Naive thymus-derived CD4-positive, alpha-beta T cell (primary cell): ENCODE measurements at places on chromosomes 3 and 15.

DNA sequence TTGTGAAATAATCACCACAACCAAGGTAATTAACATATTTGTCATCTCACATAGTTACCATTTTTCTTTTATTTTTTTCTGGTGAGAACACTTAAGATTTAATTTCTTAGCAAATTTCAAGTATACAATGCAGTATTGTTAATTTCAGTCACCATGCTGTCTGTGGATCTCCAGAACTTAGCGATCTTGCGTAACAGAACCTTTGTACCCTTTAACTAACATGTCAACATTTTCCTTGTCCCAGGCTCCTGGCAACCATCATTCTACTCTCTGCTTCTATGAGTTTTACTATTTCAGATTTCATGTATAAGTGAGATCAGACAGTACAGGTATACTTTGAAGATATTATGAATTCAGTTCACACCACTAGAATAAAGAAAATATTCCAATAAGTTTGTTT lies 154.4 kb downstream of the KCNAB1 start:
- no peak for DNase-seq

- no peak for DNase-seq
Observed at GRCh38 chr15:68268405-68268804, 9.1 kb upstream of the FEM1B start.

- no peak for DNase-seq
Observed at GRCh38 chr3:107928084-107928445, 162.8 kb downstream of the CD47 start.

GRCh38 chr3:69122403-69122802 lies at the start of gene LMOD3:
LMOD3 (minus strand) TSS chr3:69122595; CDS start chr3:69122386, 209 bp downstream.
- DNase-seq, result no peak

GRCh38 chr3:19190602-19191001 lies 42.3 kb downstream of the KCNH8 start:
- DNase-seq, result no peak

GRCh38 chr3:134371542-134372324 lies 2.5 kb downstream of the AMOTL2 start:
- no peak for DNase-seq

DNA sequence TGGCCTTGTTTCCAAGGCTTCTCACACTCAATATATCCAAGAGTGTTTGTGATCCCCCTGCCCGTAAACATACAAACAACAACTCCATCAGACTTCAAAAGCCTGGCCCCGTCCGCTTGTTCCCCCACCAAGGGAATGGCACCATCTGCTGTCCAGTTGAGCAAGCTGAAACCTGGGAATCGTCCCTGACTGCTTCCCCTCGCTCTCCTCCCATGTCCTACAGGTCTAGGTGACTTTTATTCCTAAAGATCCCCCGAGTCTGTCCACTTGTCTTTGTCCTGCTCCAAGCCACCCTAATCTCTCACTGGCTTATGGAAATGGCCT lies 27.9 kb upstream of the FAM174B start:
- no peak for DNase-seq

- no peak for DNase-seq
Observed at GRCh38 chr3:57130571-57131209, 34.5 kb downstream of the IL17RD start.

DNA sequence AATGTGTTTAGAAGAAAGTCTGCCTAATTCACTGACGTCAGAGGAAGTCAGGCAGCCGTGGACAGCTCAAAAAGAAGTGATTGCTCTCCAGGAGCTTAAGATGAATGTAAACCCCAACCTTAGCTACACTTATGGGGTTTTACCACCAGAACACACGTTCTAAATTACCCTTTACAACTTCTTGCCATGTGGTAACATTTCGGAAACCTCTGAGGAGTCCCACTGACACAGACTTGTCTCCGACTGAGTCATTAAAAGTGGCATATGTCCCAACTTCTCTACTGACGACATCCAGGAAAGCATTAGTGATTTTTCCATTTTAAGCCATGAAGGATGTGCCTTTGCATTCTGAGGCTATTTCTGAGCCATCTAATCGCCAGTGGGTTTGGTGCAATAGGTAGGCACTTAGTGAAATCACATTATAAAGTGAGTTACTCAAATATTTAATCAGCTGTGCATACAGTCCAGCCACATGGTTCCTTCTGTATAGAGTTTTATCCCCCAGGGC lies 32.4 kb downstream of the C2CD4A start:
- no peak for DNase-seq

DNA sequence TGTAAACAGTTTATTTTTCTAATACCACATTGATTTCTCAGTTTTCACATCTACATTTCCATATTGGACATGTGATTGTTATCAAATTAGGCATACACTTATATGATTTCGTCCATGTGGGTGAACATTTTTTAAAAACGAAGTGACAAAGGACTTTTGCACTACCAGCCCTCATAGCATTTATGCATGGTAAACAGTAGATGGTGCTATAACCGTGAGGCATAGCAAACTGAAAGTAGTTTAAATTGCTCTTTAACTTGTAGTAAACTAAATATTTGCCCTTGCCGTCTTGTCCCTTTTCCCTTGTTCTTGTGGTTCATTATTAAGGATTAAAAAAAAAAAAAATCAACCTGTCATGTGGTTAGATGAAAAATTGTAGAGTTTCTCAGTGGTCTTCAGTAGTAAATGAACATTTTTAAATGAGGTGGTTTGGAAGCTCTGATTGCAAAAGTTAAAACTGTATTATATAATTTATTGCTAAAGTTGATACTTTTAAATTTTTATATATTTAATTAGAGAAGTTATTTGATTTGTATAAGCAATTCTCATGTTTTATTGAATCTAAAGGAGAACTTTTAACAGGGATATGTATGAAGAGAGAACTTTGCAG lies 24.0 kb downstream of the STX19 start:
- DNase-seq, result peak; percentile 61

DNA sequence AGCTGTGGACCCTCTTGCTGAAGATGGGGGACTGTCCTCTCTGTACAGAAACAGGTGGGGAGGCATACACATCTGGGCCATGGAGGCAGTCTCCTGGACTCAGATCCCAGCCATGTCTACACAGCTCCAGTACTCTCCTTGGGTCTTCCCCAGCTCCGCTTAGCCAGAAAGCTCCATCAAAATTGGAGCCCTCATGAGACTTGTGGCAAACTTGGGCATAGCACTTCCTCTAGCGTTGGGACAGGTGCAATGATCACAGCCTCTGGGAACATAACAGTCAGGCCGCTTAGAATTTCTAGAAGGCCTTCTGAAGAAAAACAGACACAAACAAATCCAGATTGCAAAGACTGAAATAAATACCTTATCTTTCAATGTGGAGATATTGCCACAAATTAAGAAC lies 634.3 kb upstream of the GOLIM4 start:
- no peak for DNase-seq

DNA sequence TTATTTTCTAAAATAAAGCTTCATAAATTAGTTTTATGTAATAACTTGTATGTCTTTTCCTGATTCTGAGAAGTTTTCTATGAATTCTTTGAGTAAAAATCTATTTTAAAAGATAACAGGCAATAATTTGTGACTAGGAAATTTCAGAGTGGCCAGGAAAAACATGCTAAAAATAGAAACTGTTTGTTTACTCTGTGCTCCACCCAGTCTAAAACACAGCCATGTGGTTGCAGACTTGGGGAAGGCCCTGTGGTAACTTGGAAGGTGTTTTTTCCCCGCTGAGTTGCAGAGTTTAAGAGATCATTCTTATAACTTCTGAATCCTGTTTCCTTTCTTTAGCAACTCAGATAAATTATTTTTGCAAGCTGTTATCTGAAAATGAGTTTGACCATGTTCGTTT lies 21.9 kb downstream of the PLCL2 start:
- DNase-seq, result no peak

DNA sequence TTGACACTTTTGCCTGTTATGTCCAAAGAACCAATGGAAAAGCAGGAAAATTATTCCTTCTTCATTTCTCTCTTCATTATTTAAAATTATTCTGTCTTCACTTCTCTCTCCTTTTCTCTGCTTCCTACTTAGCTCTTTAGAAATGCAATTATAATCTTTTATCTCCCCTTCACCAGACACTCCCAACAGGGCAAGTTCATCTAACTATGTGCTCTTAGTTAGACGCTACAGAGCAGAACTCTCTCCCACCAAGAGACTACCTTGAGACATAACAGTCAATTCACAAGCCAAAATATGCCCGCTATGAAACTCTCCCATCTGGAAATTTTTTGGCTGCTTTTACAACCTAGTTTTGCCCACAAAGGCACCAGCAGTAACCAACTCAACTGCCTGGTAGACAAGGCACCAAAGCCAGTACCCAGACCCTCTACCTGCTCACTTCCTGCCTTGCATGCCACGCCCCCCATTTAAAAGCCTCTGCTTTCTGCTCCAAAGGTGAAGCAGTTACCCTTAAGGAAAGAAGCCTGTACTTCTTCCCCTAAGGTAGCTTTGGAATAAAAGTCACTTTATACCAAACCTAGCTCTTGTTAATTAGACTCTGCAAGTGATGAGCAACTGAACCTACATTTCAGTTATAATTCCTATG lies 28.1 kb downstream of the CCRL2 start:
- DNase-seq, result no peak

GRCh38 chr15:82062479-82063454 lies 16.9 kb upstream of the MEX3B start:
- no peak for DNase-seq

GRCh38 chr3:78096488-78097255 lies 1056.8 kb downstream of the ROBO2 start:
- no peak for DNase-seq

DNA sequence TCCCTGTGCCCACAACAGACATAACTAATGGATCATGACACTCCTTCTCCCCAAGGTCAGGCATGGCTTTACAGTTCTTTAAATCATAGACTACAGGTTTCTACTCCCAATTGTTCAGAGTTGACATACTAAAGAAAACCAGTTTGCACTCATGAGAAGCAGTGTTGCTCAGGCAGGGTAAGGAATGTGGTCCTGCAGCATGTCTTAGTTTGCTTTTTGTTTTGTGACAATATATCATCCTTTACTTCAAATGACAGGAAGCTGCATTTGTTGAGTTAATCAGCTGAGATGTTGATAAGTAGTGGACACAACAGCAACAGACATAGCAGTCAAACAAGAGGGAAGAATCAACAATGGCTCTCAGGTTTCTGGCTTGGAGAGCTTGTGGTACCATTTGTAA lies 267.5 kb downstream of the SLCO3A1 start:
- no peak for DNase-seq

GRCh38 chr3:149879872-149880271 lies 66.9 kb downstream of the RNF13 start:
- DNase-seq, result peak; percentile 3

DNA sequence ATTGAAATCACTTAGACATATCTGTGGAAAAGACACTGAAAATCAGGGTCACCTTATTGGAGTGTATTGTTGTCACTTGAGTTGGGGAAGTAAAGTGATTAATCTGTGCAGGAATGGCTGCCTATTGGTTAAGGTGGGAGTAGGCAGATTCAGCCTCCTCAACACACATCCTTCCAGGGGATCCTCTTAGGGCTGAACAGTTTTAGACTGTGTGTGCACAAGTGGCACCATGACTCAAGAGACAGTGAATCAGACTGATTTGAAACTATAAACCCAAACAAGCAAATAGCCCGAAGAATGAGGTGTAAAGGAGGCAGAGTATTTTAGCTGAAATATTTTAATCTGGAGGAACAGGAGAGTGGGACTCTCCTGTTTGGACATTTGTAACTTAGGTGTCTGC lies 4.9 kb downstream of the ABHD17C start:
- DNase-seq, result no peak

- no peak for DNase-seq
Observed at GRCh38 chr3:22585911-22586310, 617.2 kb upstream of the UBE2E2 start.

DNA sequence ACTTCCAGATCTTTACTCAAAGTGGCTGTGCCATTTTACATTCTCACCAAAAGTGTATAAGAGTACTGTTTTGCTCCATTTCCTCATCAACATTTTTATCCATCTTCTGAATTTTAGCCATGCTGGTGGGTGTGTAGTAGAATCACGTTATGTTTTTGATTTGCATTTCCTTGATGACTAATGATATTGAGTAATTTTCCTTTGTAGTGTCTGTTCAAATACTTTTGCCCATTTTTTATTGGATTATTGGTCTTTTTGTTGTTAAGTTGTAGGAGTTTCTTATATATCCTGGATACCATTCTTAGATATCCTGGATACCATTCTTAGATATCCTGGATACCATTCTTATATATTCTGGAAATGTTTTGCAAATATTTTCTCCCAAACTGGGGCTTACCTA lies 344.9 kb downstream of the LRRC3B start:
- no peak for DNase-seq

DNA sequence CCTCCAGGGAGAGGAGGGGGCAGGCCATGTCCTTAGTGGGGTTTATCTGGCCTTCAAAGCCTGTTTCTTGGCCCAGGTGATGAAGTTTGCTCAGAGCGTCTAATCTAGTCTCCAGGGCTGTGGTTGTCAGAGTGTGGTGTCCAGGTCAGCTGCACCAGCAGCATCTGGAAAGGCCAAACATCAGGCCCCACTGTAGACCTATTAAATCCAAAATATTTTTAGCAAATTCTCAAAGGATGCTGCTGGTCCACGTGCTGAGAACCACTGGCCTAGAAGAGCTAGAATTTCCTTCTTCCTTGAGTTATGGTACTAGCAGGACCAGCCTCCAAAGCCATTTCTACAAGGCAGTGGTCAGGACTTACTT lies 28.9 kb downstream of the SLC28A1 start:
- DNase-seq, result no peak

DNA sequence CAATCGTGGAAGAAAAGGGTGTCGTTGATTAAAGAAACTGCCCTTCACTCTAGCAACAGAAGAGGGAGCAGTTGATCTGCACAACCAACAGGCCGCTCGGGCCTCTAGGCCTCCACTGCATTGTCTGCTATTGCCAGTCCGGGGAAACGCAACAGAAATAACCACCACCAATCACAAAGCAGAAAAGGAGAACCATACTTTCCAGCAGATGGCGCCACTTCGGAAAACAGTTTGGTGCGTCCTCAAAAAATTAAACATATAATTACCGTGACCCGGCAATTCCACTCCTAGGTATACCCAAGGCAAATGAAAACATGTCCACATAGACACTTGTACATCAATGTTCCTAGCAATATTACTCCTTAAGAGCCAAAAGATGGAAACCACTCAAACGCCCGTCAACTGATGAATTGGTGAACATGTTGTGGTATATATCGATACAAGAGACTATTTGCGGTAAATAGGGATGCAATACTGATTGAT lies 154.1 kb downstream of the TJP1 start:
- DNase-seq, result no peak

- peak; percentile 8 for DNase-seq
Observed at GRCh38 chr3:10560060-10560861, 54.9 kb upstream of the ATP2B2 start.

DNA sequence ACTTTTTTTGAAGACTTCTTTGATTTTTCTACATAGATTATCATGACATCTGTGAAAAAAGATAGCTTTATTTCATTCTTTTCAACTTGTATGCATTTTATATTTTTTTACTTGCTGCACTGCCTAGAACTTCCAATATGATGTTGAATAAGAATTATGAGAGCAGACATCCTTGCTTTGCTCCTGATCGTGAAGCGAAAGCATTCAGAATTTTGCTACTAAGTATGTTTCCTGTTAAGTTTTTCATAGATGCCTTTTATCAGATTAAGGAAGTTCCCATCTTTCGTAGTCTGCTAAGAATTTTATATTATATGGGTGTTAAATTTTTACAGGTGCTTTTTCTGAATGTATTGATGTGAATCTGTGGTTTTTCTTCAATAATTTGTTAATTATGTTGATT lies 163.4 kb upstream of the GADL1 start:
- DNase-seq, result no peak

GRCh38 chr3:130935761-130936492 lies 42.0 kb downstream of the ATP2C1 start:
- DNase-seq, result no peak

- no peak for DNase-seq
Observed at GRCh38 chr15:25643120-25643519, 204.3 kb upstream of the UBE3A start.

- no peak for DNase-seq
Observed at GRCh38 chr3:188827576-188827975, 344.2 kb upstream of the TPRG1 start.
